ENCODE measurements at places on chromosomes 1 and 21.
A peak's percentile ranks its signal among the peaks of the same experiment; 100 is the strongest.

DNA sequence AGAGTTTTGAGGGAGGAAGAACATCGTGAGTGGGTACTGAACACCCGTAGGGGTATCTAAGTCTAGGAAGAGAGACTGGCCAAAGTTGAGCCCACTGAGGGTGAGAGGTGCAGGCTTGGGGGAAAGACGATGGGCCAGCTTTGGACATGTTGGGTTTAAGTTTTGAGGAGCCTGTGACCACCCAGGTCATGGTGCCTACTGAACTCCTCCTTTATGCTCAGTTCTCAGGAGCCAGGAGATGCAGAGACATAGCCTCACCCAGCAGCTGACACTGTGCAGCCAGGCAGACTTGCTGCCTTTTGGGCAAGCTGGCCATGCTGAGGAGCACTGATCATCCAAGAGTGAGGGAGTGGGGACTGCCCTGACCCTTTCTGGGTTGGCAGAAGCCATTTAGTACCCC, 72.3 kb downstream of the TNR start:
- DNase-seq = no peak

GRCh38 chr1:244918421-244919319, 54.3 kb upstream of the HNRNPU start:
- no peak for DNase-seq

GRCh38 chr1:58950897-58951296, 167.1 kb upstream of the JUN start:
- DNase-seq = no peak

GRCh38 chr1:244085891-244086290, 34.8 kb downstream of the ZBTB18 start:
- DNase-seq = no peak

DNA sequence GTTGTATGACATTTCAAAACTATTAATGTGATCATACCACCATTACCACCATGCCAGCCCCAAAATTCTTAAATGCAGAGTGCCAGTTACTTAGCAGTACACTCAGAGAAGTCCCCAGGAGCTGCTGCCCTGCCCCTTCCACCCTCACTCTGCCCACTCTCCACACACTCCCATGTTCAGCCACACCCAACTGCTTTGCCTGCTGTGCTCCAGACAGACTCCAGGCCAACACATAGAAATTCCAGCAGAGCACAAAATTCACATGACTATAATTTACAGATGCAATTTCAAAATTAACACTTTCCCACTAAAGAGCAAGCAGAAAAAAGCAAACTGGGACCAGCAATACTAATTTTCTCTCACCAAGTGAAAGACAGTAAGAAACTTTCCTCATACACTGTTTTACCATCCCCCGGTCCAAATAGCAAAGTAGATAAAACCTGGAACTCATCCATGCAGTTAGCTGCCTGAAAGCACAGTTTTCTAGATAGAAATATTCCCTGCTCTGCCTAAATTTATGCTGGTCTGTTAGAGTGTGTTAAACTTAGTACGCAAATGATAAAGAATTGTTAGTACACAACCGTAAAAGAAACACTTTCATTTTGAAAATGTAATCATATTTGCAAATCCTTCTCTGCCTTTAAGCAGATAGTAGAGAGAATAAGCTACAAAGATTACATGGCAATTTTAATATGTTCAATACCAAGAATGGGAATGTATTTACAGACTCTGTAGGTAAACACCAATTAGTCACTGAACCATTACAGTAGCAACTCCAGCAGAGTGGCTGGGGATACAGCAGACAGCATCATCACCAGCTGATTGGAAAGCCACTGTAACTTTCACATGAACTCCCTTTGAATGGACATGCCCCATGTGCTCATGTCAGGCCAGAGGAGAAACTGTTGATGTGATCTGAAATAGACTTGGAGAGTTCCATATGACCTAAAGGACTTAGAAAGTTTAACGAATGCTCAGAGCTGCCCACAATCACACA, 176.5 kb downstream of the VAV3 start:
- DNase-seq = no peak

DNA sequence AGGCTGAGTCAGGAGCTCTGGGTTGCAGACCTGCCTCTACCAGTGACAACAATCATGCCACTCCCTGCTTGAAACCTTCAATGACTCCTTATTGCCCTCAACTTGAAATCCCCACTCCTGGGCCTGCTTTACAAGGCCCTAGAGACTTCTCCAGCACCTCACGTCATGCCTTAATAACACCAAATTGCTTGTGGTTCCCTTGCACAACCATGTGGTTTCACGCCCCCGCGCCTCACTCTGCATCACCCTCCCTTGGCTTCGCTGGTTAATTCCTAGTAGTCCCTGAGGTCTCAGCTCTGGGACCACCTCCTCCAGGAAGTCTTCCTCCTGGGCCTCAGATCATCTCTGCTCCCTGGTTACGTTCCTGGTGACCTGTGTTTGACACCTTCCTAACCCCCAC, 33.0 kb downstream of the EPHA2 start:
- peak; percentile 74 for DNase-seq

GRCh38 chr21:41054018-41054578, 113.9 kb upstream of the BACE2 start:
- DNase-seq = no peak
